ENCODE measurements at places on chromosomes 13 and 19.

- no peak for DNase-seq
These were observed at the start of gene CKM for GRCh38 chr19:45322744-45323281. CKM (minus strand) TSS chr19:45322875; CDS start chr19:45319713, 3,162 bp downstream.

DNA sequence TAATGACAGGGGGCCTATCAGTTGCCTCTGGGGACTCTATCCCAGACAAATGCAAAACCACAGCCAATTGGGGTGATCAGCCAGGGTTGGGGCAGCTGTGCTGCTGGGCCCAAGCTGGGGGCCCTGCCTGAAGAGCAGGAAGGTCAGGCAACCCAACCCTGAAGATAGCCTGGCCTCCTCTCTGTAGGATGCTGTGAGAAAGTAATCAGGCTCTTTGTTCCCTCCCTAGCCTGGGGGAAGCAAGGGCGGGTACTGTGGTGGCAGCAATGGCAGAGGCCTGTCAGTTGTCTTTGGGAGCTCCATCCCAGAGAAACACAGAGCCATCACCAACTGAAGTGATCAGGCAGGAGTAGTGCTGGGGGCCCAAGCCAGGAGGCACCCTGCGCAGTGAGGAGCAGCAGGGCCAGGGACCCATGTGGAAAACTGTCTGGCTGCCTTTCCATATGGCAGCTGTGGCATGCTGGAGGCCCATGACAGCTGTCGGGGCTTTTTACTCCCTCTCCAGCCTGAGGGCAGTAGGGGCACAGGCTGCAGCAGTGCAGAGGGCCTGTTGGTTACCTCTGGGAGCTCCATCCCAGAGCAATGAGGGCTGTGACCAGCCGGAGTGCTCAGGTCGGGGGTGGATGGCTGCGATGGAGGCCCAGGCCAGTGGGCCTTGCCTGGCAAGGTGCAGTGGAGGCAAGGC, 73.6 kb upstream of the ATP12A start:
- no peak for DNase-seq

DNA sequence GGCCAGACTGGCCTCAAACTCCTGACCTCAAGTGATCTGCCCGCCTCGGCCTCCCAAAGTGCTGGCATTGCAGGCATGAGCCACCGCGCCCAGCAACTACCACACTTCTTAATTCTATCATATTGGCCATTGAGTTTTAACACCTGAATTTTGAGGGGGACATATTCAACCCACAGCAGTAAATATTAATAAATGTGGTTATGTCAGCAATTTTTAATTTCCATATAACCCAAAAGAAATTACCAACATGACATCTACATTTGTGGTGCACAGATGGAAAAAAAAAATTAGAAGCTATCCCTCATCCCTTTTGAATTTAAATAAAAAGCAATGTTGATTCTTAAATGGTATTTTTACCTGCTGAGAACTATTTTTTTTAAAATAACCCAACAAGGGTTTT, 88.7 kb downstream of the SLITRK6 start:
- DNase-seq: no peak

GRCh38 chr13:45327253-45327955, 13.6 kb downstream of the TPT1 start:
- no peak for DNase-seq

DNA sequence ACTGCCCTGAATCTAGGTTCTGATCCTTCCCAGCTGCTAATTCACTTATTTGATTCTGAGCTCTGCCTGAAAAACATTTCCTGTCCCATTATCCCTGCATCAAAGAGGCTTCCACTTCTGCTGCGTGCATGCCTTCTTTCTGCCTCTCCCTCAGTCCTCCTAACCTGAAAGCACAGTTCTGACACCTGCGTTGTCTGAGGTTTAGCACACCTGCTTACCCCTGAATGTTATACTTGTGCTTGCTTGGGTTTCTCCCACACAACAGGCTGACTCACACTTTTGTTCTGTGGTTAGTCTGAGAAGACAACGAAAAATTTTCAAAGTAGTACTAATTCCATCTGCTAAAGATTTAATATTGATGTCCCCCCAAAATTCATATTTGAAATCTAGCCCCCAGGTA, 3.1 kb upstream of the SOHLH2 start:
- no peak for DNase-seq

GRCh38 chr19:38216785-38217641, 7.0 kb downstream of the DPF1 start:
- DNase-seq: no peak

DNA sequence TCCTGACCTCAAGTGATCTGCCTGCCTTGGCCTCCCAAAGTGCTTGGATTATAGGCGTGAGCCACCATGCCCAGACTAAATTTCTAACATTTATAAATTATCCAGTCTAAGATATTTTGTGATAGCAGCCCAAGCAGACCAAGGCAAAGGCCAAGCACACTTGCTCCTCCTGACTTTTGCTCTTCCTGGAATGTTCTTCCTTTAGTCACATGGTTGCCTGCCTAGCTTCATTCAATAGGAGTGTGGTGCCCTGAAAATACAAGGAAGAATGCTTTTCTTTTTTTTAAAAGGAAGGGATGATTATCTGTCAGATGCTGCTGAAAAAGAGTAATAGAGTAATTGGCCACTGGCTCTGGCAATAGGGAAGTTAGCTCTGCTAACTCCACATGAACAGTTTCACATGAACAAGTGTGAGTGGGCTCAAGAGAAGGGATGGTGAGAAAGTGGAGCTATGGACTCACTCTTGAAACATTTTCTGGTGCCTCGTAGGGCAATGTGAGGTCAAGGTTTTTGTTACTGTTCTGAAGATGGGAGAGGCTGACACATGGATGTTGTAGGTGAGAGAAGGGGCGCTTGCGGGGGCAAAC, 47.1 kb downstream of the USPL1 start:
- no peak for DNase-seq

GRCh38 chr13:111922086-111922485, 144.9 kb upstream of the SOX1 start:
- DNase-seq: no peak

- DNase-seq: no peak
These were observed 60.7 kb downstream of the ZNF429 start for GRCh38 chr19:21566073-21566472.

DNA sequence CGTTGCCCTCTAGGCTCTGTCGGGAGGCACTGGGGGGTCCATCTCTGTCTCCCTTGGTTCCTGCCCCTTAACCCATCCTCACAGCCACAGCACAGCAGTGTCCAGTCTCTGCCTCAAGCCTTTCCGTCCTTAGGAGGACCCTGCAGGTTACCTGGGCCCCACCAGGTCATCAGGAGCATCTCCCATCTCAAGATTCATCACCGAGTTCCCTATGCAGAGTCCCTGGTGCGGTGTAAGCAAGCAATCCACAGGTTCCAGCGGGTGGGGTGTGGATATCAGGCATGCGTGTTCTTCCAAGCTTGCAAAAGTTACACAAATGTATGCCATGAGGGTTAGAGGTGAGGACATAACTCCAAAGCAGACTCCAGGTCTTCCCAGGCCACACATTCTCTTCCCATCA, 20.9 kb upstream of the GAS6 start:
- no peak for DNase-seq

- peak; percentile 72 for DNase-seq
These were observed 3.4 kb downstream of the PRR36 start for GRCh38 chr19:7870571-7871436.

DNA sequence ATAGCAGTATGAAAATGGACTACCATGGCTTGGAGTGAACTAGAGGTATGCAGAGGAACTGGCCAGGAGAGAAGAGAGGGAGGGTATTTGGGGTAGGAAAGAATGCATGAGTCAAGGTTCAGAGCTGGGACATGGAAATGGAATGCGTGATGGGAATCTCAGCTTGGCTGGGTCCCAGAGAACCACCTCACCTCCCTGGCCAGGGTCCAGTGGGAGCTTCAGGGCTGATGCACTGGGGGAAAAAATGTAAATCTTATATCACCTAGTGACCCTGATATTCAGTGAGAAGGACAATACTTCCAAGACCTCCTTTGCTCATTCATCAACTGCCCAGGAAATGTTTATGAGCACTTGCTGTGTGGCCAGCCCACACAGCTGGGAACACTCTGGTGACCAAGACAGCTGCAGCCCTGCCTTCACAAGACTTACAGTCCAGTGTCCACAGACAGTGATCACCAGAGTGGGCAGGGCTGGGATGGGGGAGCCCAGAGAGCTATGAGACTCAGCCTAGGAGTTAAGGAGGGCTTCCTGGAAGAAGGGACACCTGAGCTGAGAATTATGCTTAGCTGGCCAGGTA, 12.8 kb downstream of the IGSF23 start:
- DNase-seq: no peak

GRCh38 chr13:59408738-59409137, 755.0 kb downstream of the DIAPH3 start:
- DNase-seq: no peak

DNA sequence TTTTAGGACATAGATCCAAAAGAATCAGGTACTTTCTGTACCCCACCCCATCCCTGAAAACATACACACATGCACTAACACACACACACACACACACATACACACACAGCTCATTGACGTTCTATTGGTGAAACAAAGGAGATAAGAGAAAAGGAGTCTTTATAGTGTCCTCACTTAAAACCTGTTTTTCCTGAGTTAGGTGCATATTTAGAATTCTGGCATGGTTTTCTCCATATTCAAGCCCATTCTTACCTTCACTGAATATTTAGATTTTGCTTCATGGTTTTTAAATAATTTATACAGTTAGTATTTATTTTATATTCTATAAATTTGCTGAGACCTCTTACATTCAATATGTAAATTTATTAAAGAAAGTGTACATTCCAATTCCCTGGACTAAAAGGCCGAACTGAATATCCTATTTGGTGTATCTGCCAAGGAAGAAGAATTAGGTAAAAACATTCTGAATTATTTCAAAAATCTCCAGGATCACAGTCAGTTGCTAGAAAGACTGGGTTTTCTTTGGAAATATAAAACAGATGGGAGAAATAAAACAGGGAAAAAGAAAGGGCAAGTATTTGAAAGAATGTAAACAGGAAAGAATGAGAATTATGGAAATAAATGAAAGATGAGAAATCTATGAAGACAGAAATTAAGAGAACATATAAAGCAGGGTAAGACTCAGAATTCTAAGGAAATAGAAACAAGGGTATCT, 556.2 kb downstream of the KCTD12 start:
- no peak for DNase-seq

GRCh38 chr13:31742097-31742734, 2.9 kb downstream of the RXFP2 start:
- peak; percentile 57 for DNase-seq

DNA sequence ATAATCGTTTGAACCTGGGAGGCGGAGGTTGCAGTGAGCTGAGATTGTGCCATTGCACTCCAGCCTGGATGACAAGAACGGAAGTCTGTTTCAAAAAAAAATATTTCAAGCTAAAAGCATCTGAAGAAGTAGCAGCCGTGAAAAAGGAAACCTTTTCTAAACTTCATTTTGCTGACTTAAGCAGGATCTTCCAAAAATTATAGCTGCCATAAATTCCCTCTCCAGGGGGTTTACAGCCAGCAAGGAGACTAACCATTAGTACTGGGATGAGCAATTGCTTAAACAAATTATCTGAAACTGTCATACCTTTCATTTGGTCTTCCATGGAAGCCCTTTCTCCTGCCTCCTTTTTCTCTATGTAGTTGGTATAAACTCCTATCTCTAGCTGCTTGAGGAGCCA, 69.9 kb upstream of the TSC22D1 start:
- DNase-seq: no peak

GRCh38 chr19:48506138-48506733, 5.4 kb downstream of the LMTK3 start:
- no peak for DNase-seq

DNA sequence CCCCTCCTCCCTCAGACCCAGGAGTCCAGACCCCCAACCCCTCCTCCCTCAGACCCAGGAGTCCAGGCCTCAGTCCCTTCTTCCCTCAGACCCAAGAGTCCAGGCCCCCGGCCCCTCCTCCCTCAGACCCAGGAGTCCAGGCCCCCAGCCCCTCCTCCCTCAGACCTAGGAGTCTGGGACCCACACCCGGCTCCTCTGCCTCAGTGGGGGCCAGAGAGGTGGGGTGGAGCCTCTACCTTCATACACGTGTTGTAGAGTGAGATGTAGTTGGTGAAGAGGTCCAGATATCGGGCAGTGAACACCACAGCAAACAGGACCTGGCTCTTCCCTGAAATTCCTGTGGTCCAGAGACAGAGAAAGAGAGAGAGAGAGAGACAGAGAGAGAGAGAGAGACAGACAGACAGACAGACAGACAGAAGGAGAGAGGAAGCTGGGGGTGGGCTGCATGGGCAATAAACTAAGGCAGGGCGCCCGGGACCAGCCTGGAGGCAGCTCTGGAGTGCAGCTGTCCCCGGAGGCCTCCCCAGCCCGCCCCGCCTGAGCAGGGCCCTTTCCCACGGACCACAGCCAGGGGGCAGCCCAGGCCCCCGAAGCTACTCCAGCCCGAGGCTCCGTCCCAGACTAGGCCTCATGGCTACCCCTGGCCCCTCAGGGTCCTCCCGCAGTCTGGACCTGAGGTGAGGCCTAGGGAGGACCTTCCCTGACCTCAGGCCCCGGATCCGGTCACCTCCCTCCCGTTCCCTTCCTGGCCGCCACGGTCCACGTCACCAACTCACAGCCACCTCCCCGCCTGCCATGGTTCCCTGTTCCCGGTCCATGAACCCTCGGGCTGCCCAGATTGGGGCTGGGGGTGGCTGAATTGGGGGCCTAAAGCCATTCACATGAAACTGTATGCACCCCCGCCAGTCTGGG, 907 bp downstream of the KDELR1 start:
- DNase-seq: peak; percentile 69

- DNase-seq: peak; percentile 68
These were observed 89.4 kb downstream of the DPF1 start for GRCh38 chr19:38134540-38135149.

- DNase-seq: no peak
These were observed 13.1 kb downstream of the MAST3 start for GRCh38 chr19:18110609-18111232.

GRCh38 chr19:16586991-16587832, 15.0 kb upstream of the SLC35E1 start:
- DNase-seq: no peak

GRCh38 chr13:89899302-89900103, 1448.0 kb upstream of the MIR17HG start:
- no peak for DNase-seq

GRCh38 chr19:55902080-55902751, 29.9 kb downstream of the NLRP13 start:
- no peak for DNase-seq
